ENCODE measurements at places on chromosomes 13 and 19. TPM values are rescaled to one million over a fixed set of nuclear protein-coding genes. Genes with fewer than 3 reads are reported as not detected.

- DNase-seq: no peak
Observed at GRCh38 chr19:38252941-38253691, 3.1 kb downstream of the PPP1R14A start.

- DNase-seq: no peak
Observed at GRCh38 chr19:54162241-54162805, 2.8 kb upstream of the LENG1 start.

DNA sequence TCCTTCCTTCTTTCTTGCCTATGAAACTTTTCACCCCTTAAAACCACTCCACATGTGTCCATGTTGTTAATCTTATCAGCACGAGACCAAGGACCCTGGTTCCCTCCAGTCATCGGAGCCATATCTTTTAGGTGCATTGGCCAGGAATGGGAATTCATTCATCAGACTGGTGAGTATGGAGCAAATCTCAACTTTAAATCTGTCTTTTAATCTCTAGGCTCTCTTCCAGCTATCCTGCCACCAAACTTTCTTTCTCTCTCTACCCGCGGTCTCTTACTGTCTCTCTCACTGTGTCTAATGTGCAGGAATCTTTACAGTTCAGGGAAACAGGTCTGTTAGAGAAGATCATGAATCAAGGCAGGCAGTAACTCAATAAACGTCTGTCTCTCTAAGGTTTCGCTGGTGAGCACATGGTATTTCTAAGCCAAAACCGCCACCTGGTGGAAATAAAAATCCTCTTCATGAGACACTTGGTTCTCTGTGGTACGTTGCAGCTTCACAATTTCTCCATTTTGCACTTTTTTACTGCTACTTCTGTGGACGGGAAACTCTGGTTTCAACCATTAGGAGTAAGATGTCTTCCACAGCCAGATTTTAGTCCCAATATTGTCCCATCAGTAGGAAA lies 16.1 kb downstream of the LGALS16 start:
- DNase-seq: no peak

- no peak for DNase-seq
Observed at GRCh38 chr13:31860002-31860401, 120.7 kb downstream of the RXFP2 start.

GRCh38 chr19:10361569-10362011 lies 18.8 kb downstream of the TYK2 start:
- no peak for DNase-seq

DNA sequence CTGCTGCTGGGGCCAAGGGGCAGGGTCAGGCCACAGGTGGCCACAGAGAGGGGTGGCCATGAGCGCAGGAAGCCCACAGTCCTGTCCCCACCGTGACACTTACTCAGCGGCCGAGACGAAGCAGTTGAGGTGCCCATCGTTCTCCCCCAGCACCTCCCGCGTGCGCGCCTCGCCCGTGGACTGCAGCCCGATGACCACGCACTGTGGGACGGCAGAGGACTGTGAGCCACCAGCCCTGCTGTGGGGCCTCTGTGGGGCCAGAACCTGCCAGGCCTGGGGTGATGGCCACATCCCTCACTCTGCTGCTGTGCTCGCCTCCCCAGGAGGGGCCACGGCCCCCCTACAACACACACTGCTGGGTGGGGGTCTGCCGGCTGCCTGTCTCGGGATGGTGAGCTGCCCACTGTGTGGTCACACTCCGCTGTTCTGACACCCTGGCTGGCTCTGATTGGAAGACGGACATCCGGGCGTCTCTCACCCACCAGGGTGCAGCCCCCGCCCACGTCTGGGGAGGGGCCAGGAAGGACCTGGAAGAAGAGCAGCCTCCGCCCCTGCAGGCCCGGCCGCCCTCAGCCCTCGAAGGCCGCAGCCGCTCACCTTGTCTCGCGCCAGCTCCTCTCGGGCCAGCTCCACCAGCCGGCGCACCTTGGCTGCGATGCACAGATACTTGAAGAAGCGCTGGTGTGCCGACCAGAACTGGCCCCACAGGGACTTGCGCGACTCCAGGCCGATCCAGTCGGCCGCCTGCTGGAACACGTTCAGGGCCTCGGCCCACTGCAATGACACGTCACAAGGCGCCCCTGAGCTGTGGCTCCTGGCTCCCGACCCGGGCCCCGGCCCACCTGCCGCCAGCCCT lies 13.2 kb downstream of the GPX4 start:
- no peak for DNase-seq

DNA sequence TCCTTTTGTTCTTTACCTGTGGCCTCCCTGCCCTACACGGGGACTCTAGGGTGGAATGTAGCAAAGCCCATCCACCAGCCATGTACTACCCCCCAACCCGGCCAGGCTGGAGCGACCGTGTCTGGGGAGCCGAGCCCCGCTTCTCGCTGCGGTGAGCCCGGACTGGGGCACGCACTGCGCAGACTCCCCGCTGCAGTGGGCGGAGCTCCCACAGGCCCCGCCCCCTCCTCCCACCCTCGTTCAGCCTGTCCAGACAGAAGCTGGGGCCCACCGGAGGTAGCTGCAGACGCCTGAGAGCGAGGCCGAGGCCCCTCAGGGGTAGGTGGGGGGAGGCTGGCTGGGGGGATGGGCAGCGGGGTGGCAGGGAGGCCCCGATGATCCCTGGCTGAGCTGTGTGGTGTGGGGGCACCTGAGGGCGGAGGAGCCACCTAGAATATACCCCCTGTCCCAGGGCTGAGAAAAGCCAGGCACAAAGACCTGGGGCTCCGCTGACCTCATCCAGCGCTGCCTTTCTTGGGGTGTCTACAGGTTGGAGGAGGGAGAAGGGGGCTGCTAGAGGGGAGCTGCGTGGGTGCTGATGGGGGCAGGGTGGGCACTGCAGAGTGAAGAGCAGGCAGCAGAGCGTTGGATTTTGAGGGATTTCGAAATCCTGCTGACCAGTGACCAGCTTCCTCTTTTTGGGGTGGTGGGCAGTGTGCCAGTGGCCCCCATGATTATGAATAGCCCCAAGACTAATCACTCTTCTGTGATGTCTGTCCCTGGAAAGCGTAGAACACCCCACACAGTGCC lies 17.3 kb downstream of the PLD3 start:
- peak; percentile 39 for DNase-seq

- no peak for DNase-seq
Observed at GRCh38 chr19:6712231-6712630, 8.2 kb downstream of the C3 start.

Gene GJB6
- not detected for polyA plus RNA-seq

Gene PCDH9
- 3.3 TPM for polyA plus RNA-seq

DNA sequence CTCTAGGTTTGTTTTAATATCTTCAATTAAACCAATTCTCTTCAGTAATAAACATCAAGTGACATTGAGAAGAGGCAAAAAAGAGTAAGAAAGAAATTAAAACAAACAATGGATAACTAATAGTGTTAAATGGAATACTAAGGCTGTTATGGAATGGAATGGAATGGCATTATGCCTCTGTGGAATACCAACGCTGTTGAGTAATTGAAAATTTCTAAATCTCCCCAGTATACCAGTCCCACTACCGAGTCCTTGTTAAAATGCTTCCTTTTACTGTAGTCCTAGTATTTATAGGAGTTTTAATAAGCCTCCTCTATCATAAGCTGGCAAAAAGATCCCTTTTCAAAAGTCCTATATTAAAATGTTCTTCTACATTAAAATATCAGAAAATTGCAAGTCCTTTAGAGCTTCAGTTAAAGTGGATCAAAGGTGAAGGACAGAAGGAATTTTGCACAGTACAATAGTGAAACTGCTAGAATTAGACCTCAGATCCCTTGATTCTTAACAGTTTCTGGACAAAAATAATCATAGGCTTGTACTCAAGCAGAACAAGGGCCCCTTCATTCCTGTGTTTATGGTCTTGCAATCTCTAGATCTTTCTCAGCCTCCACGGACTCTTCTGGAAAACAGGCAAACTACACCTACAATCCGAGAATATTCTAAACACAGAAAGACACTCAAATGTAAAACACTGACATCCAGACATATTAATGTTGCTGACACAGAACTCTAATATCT lies 128.2 kb downstream of the PCDH9 start:
- no peak for DNase-seq

DNA sequence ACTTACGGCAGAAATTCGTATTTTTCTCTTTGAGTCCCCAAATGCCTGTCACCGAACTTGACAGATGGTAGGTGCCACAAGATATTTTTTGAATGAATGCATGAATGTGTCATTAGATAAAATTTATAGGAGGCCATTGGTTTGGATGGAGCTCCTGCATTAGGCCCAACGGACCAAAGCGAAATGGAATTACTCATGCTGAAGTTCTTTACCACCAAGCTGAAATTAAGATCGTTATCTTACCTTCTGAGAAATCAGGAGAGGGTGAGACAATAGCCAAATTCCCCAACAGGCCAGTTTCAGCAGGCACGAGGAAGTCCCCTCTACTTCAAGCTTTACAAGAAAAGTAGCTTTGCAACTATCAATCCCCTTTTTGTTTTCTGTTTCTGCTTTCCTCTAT lies 452.5 kb upstream of the ARGLU1 start:
- no peak for DNase-seq

Gene S1PR2
- 19.7 TPM for polyA plus RNA-seq

Gene APC2
- polyA plus RNA-seq: 0.09 TPM

DNA sequence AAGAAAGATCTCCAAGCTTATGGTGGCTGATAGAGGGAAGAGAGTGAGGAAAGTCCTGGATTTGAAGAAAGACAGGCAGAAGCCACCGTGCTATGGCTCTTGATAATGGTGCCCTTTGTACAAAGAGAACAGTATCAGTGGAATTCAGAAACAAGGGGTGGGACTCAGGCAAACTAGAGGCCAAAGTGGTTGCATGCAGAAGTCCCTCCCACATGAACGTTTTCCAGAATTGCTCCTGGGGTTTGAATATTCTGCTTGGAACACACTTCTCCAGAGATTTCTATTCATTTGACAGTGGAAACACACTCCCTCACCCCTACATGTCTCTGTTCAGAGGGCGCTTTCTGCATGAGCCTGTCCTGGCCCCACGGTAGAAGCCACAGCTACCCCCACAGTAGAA lies 10.1 kb upstream of the MBNL2 start:
- no peak for DNase-seq

- DNase-seq: no peak
Observed at GRCh38 chr19:19074196-19074882, 10.5 kb downstream of the SLC25A42 start.

- DNase-seq: no peak
Observed at GRCh38 chr13:41177616-41178015, 16.8 kb downstream of the KBTBD7 start.

- DNase-seq: no peak
Observed at GRCh38 chr19:13866463-13867046, 10.4 kb upstream of the NANOS3 start.

Gene IGFLR1
- 2.0 TPM for polyA plus RNA-seq

All from AG04450 (cell line).